ENCODE measurements at places on chromosomes 11 and 22.

GRCh38 chr11:124586238-124586860 lies 16.6 kb downstream of the OR8A1 start:
- DNase-seq = no peak

GRCh38 chr11:47516155-47516554 lies 36.8 kb downstream of the CELF1 start:
- no peak for DNase-seq

DNA sequence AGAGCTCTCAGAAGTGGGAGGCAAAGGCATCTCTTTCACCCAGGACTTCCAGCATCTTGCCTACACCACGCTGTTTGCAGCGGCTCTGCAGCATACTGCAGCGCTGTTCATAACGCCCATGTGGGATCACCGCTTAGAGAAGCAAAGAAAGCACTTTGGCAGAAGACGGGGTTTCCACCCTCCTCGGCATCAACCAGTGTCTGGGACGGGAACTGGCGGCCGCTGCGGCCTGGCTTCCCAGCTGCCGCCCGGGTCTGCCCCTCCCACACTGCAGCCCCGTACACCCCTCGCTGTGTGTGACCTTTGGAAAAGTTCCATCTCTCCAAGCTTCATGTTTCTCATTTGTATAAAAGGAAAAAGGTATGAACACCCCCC lies 545 bp upstream of the TIRAP start:
- no peak for DNase-seq

- no peak for DNase-seq
Observed at GRCh38 chr22:36212901-36213300, 11.3 kb upstream of the APOL4 start.

DNA sequence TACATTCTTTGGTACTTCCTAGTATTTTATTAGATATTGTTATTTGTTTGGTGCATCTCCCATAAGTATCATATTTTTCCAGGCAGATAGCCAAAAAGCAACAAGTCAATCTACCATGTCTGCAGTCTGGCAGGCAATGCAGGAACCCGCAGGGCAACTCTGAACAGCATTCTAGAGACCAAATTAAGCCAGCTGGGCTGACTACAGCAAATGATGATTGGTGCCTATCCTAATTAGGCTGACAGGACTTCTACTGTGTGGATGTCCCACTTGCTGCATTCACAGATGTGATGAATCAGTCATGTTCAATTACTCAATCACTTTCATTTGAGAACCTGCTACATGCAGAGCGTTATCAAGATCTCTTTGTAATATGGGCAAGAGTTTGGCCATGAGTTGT lies 40.3 kb upstream of the AMOTL1 start:
- no peak for DNase-seq

GRCh38 chr11:23959462-23959861 lies 537.4 kb upstream of the LUZP2 start:
- DNase-seq = no peak

DNA sequence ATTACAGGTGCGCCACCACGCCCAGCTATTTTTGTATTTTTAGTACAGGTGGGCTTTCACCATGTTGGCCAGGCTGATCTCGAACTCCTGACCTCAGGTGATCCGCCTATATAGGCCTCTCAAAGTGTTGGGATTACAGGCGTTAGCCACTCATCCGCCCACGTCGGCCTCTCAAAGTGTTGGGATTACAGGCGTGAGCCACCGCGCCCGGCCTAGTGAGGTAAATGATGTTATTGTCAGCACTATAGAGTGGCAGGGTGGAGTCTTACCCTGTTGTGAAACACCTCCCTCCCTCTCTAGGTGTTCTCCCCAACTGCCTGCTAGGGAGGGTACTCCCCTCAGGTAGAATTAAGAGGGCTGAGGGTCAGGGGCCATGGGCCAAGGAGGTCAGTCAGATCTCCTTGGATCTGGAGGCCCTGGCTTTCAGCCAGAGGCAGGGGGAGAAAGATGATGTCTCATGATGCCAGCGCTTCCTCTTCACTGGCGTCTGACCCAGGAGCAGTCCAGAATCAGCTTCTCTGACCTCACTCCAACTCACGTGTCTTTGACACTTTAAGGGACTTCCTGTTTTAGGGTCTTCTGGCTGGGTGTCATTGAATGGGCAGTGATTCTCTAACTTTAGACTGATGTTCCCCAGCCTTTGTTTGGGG lies 2.0 kb downstream of the GGA1 start:
- no peak for DNase-seq

- no peak for DNase-seq
Observed at GRCh38 chr11:16297332-16297731, 59.0 kb downstream of the SOX6 start.

GRCh38 chr22:36942556-36942955 lies 29.1 kb downstream of the CSF2RB start:
- no peak for DNase-seq

DNA sequence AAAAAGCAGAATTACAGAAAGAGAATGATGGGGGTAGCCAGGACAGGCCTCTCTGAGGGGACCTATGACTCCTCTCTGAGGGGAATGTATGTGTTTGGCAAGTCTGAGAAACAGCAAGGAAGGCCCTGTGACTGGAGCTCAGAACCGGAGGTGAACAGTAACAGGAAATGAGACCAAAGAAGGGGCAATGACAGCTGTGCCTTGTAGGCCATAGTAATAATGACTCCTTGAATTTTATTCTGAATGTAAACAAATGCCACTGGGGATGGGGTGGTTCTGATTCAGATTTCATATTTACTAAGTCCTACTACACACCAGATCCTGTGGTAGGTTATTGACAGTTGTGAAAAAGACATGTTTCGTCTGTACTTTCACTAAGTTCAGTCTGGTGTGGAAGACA lies 52.8 kb upstream of the APOA1 start:
- no peak for DNase-seq

DNA sequence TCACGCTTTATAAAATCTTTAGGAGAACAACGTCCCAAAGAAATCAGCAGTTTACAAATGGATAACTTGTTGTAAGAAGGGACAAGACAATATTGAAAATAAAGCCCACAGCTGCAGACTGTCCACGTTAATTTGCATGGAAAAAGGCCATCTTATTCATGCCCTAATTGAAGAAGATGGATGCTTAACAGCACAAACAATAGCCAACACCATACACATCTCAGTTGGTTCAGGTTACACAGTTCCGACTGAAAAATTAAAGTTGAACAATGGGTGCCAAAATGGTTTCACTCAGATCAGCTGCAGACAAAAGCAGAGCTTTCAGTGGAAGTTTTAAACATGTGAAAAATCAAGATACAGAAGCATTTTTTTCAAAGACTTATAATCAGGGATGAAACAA lies 314.2 kb downstream of the RAB38 start:
- DNase-seq = no peak

DNA sequence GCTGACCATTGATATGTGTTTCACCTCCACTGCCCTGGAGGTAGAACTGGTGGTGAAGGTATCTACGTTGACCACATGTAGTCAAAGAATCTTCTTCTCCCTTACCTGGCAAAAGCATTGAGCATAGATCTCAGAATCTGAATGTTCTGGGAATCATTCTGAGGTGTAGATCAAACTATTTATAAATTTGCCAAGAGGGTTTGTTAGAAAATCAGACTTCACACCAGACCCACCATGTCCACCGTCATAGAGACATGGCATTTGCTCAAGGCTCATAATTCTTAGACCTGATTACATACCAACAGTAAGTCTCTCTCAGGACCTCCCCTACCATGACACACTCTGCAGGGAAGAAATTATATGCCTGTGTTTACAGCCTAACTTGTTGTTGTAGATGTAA lies at the start of gene OR8B2:
Gene OR8B2 (minus strand): TSS at position 101 of the 400 bp plus-strand sequence. CDS start 1,156 bp downstream, outside the sequence.
- DNase-seq = no peak

GRCh38 chr22:47035425-47035881 lies 273.0 kb downstream of the TBC1D22A start:
- no peak for DNase-seq

GRCh38 chr11:125295931-125296330 lies 131.4 kb downstream of the PKNOX2 start:
- no peak for DNase-seq

GRCh38 chr11:134597452-134597851 lies 185.4 kb upstream of the B3GAT1 start:
- no peak for DNase-seq

- no peak for DNase-seq
Observed at GRCh38 chr11:20489948-20490347, 102.4 kb downstream of the PRMT3 start.

- DNase-seq = no peak
Observed at GRCh38 chr22:47275605-47276449, 513.4 kb downstream of the TBC1D22A start.

- no peak for DNase-seq
Observed at GRCh38 chr11:68146704-68147474, 25.7 kb upstream of the CHKA start.

DNA sequence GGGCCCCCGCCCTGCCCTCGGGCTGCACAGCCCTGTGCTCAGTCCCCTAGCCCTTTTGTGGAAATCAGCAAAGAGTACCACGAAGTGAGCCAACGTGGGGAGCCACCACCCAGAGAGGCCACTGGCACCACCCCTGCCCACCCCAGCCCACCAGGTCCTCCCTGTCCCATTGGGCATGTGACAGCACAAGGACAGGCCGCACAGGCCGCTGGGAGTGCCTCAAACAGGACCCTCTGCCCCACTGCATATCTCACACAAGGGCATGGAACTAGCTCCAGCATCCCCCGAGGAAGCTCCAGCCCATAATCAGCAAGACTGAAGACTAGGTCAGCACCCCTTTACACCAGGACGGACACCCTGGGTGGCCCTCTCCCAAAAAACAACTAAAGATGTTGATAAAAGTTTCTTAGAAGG lies 29.7 kb downstream of the GNB1L start:
- no peak for DNase-seq

- no peak for DNase-seq
Observed at GRCh38 chr11:2691991-2692875, 7.6 kb downstream of the KCNQ1OT1 start.

DNA sequence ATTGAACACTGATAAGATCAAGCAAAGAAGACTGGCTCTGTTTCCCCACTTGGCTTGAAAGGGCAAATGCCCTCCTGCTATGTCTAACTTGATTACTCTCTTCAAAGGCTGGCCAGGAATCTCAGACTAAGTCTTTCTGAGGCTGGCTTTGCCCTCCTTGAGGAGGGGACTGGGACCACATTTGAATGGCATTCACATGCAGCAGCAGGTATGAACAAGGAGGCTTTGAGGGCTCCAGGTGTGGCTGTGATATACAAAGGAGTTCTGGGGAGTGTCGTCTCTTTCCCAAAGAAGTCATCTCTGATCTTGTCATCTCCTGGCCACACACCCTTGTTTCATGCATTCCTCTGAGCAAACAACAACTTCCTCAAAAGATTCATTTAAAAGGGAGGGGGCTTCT lies 130.8 kb downstream of the ARL14EP start:
- DNase-seq = no peak

- DNase-seq = no peak
Observed at GRCh38 chr22:30420347-30421125, 5.0 kb upstream of the MTFP1 start.

DNA sequence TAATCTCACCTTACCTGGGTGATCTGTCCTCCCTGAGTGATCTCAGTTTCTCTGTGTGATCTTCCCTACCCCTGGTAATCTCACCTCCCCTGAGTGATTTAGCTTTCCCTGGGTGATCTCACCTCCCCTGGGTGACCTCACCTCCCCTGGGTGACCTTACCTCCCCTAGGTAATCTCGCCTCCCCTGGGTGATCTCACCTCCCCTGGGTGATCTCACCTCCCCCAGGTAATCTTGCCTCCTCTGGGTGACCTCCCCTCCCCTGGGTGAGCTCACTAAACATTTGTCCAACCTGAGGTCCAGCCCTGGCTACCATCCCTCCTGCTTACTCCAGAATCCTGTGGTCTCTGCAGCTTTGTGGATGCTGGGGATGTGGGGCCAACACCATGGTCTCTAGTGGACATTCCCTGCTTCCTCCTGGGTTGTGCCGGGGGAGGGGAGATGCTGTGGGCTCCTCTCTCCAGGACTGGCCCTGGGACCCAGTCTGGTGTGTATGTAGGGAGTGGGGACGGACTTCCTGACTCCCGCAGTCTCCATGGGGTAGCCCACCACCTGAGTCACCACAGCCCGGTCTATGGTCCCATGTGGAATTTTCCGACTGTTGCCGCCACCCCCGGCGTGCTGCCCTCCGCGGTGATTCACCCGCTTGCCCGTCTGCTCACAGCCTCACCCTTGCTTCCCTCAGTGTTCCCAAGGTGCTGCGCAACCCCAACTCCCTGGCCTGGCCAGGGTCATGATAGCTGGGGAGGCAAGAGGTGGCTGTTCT lies 9.9 kb downstream of the LSP1 start:
- no peak for DNase-seq

- DNase-seq = no peak
Observed at GRCh38 chr11:69298267-69299022, 4.5 kb downstream of the MYEOV start.

DNA sequence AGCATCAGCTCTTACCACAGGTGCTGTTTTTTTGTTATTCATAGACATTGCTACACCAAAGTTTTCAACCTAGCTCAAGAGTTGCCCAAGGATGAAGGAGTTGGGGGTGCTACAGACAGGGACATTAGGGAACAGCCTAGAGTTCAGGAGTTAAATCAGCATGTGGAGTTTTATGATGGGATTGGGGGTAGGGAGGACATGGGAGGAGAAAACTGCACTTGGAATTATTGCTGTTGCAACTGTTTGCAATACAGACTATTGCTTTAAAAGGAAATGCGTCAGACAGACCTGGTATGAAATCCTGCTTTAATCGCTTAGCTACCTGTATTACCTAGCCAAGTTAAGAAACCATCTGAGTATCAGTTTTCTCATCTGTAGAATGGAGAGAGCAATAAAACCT lies 6.3 kb downstream of the TMA7B start:
- DNase-seq = no peak

DNA sequence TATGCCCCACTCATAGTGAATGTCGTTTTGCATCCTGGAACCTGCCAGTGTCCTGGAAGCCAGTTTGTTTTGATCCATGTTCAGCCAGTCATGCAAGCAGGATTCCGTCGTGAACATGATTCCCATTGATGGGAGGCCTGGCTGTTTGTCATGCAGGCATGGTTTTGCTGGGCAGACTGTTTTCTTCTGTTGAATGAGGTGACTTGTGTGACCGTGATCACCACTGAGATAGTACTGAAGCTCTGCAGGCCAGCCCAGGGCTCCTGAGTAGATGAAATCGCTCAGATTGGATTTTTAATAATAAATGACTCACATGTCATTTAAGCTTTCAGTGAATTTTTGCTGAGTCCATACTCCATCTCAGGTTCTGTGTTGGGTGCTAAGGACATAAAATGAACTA lies 117.8 kb downstream of the PDE2A start:
- DNase-seq = no peak

DNA sequence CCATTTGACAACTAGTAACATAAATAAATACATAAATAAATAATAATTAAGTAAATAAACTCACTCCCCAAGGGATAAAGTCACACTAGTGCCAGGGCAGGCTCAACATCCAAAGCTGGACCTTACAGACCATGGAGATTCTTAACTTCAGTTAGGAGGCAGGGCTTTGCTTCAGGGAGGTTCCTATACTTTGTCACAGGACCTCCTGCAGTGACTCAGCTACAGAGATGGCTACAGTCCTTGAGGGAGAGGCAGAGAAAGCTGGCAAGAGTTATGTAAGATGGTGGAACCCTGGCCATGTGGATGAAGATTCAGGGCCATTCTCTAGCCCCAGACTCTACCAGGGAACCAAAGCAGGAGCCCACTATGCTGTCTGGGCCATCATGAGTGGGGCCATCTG lies 74.1 kb upstream of the CADM1 start:
- DNase-seq = no peak

- no peak for DNase-seq
Observed at GRCh38 chr22:31738566-31738965, 11.4 kb downstream of the PRR14L start.

- DNase-seq = no peak
Observed at GRCh38 chr11:48107188-48107704, 109.4 kb upstream of the OR4B1 start.

GRCh38 chr11:42593441-42593840 lies 718.4 kb upstream of the API5 start:
- DNase-seq = no peak

All from NCI-H1048 (cell line).